Adrenal gland (tissue), 19 donors: ENCODE measurements at places on chromosomes 1 and 21.

DNA sequence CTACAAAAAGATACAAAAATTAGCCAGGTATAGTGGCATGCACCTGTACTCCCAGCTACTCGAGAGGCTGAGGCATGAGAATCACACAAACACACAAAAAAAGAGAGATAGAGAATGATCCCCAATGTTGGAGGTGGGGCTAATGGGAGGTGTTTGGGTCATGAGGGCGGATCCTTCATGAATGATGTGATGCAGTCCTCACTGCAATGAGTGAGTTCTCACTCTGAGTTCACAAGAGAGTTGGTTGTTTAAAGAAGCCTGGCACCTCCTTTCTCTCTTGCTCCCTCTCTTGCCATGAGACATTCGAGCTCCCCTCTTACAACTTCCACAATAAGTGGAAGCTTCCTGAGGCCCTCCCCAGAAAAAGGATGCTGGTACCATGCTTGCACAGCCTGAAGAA, 17.3 kb downstream of the KCNT2 start:
- no peak for DNase-seq

DNA sequence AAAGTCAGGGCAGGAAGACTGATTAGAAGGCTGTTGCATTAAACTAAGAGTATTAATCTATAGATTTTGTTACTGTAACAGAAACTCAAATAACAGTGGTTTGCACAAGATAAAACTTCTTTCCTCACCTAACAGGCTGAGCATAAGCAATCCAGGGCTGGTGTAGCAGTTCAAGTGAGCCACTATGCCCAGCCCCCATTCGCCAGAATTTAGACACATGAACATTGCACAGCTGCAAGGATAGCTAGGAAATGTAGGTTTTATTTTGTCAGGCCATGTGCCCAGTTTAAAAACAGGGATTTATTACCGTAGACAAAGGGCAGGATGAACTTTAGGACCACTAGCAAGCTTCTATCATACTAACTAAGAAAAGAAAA, 19.5 kb upstream of the DOCK7 start:
- DNase-seq, result no peak

GRCh38 chr1:65792669-65793358, at the start of gene PDE4B:
Gene PDE4B (plus strand): TSS chr1:65792895.
- DNase-seq, result no peak

GRCh38 chr1:13702425-13703127, 2.6 kb downstream of the PRDM2 start:
- DNase-seq, result no peak

DNA sequence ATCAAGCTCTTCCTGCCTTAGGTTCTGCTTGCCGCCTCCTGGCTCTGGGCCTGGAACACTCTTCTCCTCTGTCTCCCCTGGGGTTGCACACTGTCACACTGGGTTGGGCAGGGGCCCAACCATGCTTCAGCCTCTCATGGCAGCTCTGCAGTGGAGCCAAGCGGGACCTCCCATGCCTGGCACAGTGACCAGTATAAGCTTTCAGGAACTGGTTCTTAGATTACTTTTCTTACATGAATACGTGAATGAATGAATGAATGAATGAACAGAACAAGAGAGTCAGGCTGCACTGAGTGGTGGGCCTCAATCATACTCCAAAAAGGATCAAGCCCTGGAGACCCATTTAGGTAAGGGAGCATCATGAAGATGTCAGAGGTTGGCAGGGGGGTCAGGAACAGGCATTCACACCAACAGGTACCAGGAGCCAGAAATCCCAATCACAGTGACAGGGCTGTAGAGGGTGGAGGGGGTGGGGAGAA, 30.8 kb upstream of the TMEM125 start:
- no peak for DNase-seq

- DNase-seq, result no peak
Measured at GRCh38 chr1:242784084-242784483, 259.6 kb upstream of the PLD5 start.

- no peak for DNase-seq
Measured at GRCh38 chr21:42061195-42061985, 9.7 kb upstream of the UMODL1 start.

GRCh38 chr1:208413006-208413405, 168.8 kb upstream of the PLXNA2 start:
- DNase-seq, result no peak

- DNase-seq, result no peak
Measured at GRCh38 chr1:99218572-99218971, 45.7 kb upstream of the PLPPR4 start.
